ENCODE measurements at places on chromosomes 4 and X. TPM values are rescaled to one million over a fixed set of nuclear protein-coding genes. Genes with fewer than 3 reads are reported as not detected.

CDKL2 gene
- total RNA-seq = 7.6 TPM

GRCh38 chr4:57633212-57633859 is 523.2 kb upstream of the IGFBP7 start:
- H3K27me3 ChIP-seq = no peaks in the 10 kb centered on the region
- no peak overlapping the region for H3K27ac ChIP-seq
- no peak for DNase-seq
- H3K4me3 ChIP-seq = no peak overlapping the region
- no peaks in the 10 kb centered on the region for H3K36me3 ChIP-seq

DNA sequence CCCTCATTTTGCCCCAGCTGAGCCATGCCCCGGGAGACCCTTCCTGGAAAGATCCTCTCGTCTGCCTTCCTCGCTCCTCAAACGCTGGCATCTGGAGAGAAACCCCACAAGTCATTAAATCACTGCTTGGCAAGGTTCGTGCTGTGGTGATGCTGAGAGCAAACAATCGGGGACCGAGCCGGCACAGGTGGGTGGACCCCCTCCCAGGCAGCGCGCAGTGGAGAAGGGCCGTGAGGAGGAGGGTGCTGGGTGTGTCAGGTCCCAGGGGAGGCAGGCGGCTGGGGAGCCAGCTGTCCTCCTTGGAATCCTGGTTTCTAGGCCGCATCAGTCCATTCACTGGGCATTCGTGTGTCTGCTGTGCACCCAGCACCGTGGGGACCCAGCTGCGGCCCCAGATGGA is 64.9 kb upstream of the PSAPL1 start:
- no peaks in the 10 kb centered on the region for H3K4me1 ChIP-seq
- no peak overlapping the region for H3K4me3 ChIP-seq
- no peak overlapping the region for H3K27ac ChIP-seq

DNA sequence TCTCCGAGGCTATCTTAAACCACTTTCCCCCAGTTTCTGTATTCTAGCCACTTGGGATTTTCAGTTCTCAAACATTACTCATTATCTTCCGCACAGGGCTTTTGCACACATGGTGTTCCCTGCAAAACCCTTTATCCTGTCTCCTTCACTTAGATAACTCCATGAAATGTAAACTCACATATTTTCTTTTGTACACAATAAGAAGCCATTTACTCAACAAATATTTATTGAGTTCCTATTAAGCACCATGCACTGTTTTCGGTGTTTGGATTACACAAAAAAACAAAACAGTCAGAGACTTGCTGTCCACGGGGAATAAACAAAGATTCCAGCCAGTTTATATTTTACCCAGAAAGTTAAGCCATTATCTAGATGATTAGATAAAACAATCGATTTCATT is 42.5 kb upstream of the UNC5C start:
- H3K4me1 ChIP-seq = no peaks in the 10 kb centered on the region
- no peaks in the 10 kb centered on the region for H3K36me3 ChIP-seq
- H3K27me3 ChIP-seq = no peaks in the 10 kb centered on the region
- H3K4me3 ChIP-seq = no peak overlapping the region

CSAG3 gene
- total RNA-seq = not detected

DNA sequence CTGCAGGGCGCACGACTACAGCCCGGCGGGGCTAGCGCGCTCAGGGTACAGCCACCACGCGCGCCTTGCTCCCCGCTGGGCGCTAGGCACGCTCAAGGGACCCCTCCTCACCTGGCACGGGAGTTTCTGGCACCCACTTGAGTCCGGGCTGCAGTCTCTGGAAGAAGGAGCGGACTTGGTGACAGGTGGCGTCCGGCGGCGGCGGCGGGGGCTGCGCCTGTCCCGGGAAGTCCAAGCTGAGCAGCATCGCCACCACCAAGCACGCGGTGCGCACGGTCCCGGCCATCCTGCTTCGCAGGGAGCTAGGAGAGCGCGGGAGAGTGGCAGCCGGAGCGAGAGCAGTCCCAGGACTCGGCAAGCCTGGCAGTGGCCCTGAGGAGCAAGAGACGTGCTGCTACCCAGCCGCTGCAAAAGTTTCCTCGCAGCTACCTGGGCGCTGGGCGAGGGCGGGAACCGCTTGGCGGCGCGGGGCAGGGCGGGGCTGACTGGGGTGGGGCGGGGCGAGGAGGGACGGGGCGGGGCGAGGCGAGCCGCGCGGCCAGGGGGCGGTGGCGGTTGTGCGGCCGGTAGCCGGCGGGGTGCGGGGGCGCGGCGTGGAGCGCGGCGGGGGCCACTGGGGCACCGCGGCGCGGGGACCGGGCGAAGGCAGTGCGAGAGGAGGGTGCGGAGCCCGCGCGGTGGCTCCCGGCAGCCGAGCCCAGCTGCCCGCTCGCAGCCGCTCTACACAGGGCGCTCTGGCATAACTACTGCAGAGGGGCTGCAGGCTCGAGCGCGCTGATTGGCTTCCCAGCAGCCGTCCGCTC is at the start of gene GPC3:
TSS of gene GPC3 (minus strand) at position 431 of the 803 bp plus-strand sequence.
- peak; percentile 27 for DNase-seq
- peaks cover 26% of the 10 kb centered on the region for H3K27me3 ChIP-seq
- peaks cover 9% of the 10 kb centered on the region for H3K4me1 ChIP-seq
- H3K27ac ChIP-seq = no peak within 1 kb of the TSS

DNA sequence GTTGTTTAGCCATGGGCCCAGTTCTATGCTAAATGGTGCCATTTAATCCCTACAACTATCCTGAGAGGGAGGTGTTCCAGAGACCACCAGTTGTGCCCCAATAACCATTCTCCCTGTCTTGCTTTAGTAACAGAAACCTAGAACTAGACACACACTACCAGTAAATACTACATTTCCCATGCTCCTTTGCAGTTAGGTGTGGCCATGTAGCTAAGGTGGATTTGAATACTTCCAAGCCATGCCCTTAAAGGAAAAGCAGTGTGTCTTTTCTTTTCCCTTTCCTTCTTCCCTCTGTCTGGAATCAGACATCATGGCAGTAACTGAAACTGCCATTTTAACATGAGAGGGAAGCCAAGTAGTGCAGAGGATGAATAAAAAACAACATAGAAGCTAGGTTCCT is 90.9 kb upstream of the TMEM33 start:
- H3K4me3 ChIP-seq = no peak overlapping the region
- no peak for DNase-seq
- no peaks in the 10 kb centered on the region for H3K36me3 ChIP-seq
- H3K27ac ChIP-seq = no peak overlapping the region
- peaks cover 5% of the 10 kb centered on the region for H3K27me3 ChIP-seq

GYG2 gene
- 5.2 TPM for total RNA-seq

CXCL11 gene
- total RNA-seq = not detected

XAGE1A gene
- total RNA-seq = not detected

DNA sequence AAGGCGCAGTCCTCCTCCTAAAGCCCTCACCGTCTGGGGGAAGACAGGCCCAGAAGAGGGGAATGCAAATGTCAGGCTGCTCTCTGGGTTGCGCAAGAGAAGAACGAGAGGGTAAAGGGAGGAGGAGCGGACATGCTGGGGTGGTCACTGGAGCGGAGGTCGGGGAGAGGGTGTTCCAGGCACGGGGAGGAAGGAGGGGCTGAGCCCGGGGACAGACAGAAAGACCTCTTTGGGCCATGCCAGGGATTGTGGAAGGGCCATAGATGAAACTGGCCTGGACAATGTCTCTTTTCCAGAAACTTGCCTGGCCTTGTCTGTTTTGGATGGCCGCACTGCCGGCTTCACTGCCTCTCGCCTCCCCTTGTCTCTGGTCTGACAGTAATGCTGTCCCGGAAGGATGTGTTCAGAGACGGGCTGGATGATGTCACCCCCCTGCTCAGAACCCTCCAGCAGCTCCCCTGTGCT is 121.0 kb downstream of the SORCS2 start:
- H3K4me3 ChIP-seq = no peak overlapping the region
- H3K36me3 ChIP-seq = no peaks in the 10 kb centered on the region
- H3K27ac ChIP-seq = no peak overlapping the region

BMPR1B gene
- 0.64 TPM for total RNA-seq

DNA sequence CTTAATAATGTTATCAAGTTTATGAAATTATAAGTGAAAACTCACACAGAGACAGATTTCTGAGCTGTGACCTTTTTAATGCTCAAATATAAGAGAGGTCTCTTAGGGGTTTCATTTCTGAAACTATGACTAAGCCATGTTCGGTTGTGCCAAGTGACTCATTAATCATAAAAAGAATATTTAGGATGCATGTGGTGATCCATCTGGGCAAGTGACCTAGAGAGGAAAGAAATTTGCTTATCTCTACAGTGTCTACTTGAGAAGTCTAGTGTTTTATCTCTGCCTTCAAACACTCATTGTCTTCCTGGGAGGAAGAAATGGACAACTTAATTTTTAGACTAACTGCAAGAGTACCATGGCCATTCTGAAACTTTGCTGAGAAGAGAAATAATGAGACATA is 545.3 kb upstream of the GRID2 start:
- H3K4me1 ChIP-seq = no peaks in the 10 kb centered on the region
- no peak overlapping the region for H3K4me3 ChIP-seq
- no peaks in the 10 kb centered on the region for H3K36me3 ChIP-seq
- no peak for DNase-seq
- H3K27me3 ChIP-seq = no peaks in the 10 kb centered on the region
- H3K27ac ChIP-seq = no peak overlapping the region

DNA sequence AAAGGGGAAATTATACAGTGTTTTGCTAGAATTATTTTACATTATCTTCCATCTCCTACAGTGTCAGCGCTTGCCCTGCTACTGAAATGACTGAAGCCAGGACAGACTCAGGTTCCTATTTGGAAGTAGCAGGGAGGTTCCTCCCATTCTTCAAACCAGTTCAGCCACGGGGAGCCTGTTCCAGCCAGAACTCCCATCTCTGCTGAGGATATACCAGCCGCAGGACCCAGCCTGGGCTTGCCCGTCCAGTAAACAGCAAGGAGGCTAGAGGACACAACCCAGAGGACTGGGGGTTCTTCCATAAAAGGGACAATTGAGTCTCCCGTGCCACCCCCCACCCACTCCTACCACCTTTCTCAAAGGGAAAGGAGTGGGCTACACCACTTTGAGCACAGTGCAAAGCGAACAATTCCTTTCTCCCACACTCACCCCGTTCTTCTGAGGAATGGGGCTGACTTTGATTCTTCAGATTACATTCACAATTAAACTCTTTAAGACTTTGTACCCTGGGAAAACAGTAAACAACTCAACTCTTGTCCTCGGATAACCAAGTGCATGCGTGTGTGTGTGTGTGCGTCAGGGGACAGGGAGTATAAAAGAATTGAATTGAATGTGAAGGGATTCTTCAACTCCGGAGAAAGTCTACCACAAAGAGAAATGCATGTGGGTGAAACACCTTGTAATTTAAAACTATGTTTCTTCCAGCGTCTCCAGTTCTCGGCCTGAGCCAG is 31.0 kb upstream of the PPARGC1A start:
- no peak for DNase-seq
- no peak overlapping the region for H3K4me3 ChIP-seq
- no peaks in the 10 kb centered on the region for H3K36me3 ChIP-seq
- H3K27me3 ChIP-seq = no peaks in the 10 kb centered on the region

- H3K4me3 ChIP-seq = no peak overlapping the region
- H3K27ac ChIP-seq = no peak overlapping the region
- no peaks in the 10 kb centered on the region for H3K4me1 ChIP-seq
- H3K27me3 ChIP-seq = no peaks in the 10 kb centered on the region
- DNase-seq = no peak
Measured at GRCh38 chrX:25083661-25084060, 67.9 kb upstream of the ARX start.

- no peaks in the 10 kb centered on the region for H3K4me1 ChIP-seq
- H3K4me3 ChIP-seq = no peak overlapping the region
- H3K36me3 ChIP-seq = no peaks in the 10 kb centered on the region
- no peak for DNase-seq
- H3K27ac ChIP-seq = no peak overlapping the region
Measured at GRCh38 chr4:164169591-164169990, 584.3 kb upstream of the SMIM31 start.

EPGN gene
- total RNA-seq = not detected

- no peak overlapping the region for H3K27ac ChIP-seq
- H3K36me3 ChIP-seq = no peaks in the 10 kb centered on the region
- peaks cover 63% of the 10 kb centered on the region for H3K4me1 ChIP-seq
- H3K4me3 ChIP-seq = no peak overlapping the region
Measured at GRCh38 chr4:37675587-37676290, 10.4 kb downstream of the RELL1 start.

- H3K4me1 ChIP-seq = no peaks in the 10 kb centered on the region
- H3K4me3 ChIP-seq = no peak overlapping the region
- no peaks in the 10 kb centered on the region for H3K27me3 ChIP-seq
- DNase-seq = no peak
Measured at GRCh38 chr4:138290805-138291204, 48.7 kb upstream of the SLC7A11 start.

GRCh38 chr4:141713771-141714445 is 77.5 kb downstream of the IL15 start:
- H3K27me3 ChIP-seq = no peaks in the 10 kb centered on the region
- H3K36me3 ChIP-seq = no peaks in the 10 kb centered on the region
- H3K4me3 ChIP-seq = no peak overlapping the region
- H3K4me1 ChIP-seq = no peaks in the 10 kb centered on the region

- no peaks in the 10 kb centered on the region for H3K36me3 ChIP-seq
- H3K27ac ChIP-seq = no peak overlapping the region
- H3K4me3 ChIP-seq = no peak overlapping the region
- no peak for DNase-seq
Measured at GRCh38 chrX:30822764-30823163, 66.3 kb downstream of the TAB3 start.

PDCL2 gene
- not detected for total RNA-seq

DNA sequence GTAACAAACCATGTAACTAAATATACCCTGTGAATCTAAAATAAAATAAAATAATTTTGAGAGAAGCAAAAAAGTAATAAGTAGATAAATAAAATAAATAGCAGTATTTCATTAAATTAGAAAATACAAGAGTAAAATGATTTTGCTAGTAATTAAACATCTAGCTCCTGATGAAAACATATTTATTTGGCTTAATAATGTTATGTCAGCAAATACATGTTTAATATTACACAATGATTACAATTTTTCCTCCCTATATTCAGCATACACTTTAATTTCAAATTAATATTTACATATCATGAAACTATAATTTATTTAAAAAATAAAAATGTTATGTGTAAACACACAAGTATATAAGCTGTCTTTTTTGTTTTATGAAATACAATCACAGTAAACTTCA is 697.1 kb downstream of the GRID2 start:
- H3K36me3 ChIP-seq = no peaks in the 10 kb centered on the region
- H3K4me1 ChIP-seq = no peaks in the 10 kb centered on the region
- DNase-seq = no peak
- no peaks in the 10 kb centered on the region for H3K27me3 ChIP-seq
- H3K27ac ChIP-seq = no peak overlapping the region

- H3K27me3 ChIP-seq = no peaks in the 10 kb centered on the region
- no peaks in the 10 kb centered on the region for H3K36me3 ChIP-seq
- H3K4me1 ChIP-seq = peaks cover 8% of the 10 kb centered on the region
Measured at GRCh38 chrX:72274526-72274925, 2.5 kb downstream of the RPS4X start.

- no peak overlapping the region for H3K4me3 ChIP-seq
- H3K36me3 ChIP-seq = no peaks in the 10 kb centered on the region
- DNase-seq = no peak
- no peak overlapping the region for H3K27ac ChIP-seq
Measured at GRCh38 chr4:57287687-57288604, 177.8 kb upstream of the IGFBP7 start.
